Head of caudate nucleus (tissue), 42 donors: ENCODE measurements at places on chromosomes 12 and 14.

DNA sequence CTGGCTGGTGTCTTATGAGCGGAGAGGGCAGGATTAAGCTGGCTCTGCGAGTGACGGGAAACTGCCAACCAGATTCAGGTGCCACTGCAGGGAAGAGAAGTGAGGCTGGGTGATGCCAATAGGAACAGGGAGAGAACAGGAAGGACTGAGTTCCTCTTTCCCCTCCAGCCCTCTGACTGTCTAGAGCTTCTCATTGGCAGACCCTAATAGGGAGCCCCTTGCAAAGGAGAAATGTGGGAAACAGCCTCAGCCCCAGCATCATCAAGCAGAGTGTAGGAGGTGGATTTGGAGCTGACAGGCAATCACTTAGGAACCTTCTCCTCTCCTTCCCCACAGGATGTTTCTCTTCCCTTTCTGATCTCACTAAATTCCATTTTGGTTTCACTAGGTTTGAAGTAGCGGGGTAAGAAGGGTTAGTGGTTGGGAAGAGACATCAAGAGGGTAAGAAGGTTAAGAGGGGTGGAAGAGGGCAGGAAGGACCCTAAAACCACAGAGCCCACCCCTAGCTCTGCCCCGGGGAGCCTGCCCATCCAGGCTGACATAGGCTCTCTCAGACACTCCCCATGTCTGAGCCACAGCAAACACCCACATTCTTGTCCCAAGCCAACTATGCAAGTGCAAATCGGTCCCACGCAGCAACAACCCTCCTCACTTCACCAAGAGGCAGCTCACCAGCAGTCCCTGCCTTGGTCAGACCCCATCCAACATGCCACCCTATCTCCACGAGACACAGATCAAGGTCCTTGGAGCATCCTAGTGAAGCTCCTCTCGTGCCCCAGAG, 111.1 kb downstream of the STAB2 start:
- DNase-seq: no peak

DNA sequence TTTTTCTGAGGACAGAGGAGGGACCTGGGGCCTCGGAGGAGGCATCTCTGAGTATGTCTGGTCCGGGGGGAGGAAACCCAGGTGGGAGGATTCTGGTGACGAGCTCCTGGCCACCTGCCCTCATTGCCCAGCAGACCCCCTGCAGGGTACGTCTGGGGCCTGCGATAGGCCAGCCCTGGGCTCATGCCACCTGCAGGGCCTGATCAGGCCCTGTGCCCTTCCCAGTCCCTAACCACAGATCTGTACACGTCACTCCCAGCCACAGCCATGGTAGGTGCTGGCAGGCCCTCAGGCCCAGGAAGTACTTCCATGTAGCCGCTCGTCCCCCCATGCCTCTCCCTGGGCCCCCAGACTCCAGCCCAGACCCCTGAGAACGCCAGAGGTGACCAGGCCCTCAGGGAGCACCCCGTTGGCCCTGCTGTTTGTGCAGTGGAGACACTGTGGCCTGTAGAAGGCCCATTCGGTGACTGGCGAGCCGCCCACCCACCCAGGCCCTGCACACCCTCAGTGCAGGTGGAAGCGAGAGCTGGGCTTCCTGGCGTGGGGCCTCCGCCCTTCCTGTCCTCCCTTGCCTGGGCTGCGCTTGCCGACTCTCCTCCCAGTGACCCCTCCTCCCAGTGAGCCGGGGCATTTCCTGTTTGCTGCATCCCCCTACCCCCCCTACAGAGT, 5.7 kb downstream of the INF2 start:
- DNase-seq: no peak

DNA sequence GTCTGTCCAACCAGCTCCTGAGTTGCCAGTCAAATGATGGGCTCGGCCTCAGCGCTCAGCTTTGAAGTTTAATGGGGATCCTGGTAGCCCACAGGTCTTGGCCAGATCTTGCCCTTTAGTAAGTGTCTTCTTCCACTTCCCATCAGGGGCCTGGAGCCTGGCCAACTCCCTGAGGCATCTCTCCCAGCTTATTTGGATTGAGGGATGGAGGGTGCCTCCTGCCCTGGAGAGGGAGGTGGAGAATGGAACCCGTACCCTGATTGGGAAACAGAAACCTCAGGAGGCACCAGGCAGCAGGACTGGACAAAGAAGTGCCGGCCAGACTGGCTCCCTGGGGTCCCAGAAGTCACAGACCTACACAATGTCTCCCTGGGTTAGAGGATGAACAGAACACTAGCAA, 40.5 kb upstream of the LTBP2 start:
- no peak for DNase-seq

DNA sequence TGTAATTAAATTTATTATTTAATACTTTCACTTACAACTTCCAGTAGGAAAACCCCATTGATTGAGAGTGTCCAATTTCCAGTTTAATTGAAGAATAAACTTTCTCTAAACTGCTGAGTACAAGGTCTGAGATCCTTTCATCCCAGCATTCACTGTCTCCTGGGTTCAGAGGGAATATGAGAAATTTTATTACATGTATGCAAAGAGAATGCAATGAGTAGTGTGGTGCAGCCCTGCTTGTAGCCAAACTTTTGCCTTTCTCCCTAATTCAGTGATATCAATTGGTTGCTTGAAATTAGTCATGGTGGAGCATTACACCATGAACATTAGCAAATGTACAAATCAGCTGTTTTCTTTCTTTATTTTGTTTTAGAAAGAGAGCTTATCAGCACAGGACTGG, 780.6 kb upstream of the MDGA2 start:
- DNase-seq: no peak

- peak; percentile 90 for DNase-seq
These were observed 65.1 kb downstream of the PCNX1 start for GRCh38 chr14:70972107-70972976.

GRCh38 chr14:32571995-32572866, 243.1 kb downstream of the AKAP6 start:
- no peak for DNase-seq

DNA sequence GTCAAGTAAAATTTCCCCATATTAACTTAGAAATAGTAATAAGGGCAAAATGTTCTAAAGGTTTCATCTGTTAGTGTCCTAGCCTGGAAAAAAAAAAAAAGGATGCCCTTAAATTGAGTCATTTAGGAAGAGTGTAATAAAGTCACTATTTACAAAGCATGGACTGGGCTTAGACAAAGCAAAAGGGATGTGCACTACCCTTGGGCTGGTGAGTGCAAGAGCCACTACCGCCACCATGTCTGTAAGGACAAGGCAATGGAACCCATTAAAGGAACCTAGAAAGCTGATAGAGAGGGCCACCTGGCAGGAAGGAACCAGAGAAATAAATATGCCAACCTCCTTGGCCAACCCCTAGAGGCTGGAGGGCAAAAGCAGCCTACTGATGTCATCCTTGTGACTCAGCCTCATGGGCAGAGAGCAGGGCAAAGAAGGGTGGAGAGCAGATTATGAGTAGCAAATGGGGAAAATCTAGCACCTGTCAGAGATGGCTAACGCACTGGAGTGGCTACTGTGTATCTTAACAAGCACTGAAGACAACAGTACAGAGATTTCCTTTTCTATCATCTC, 59.5 kb upstream of the FUT8 start:
- DNase-seq: no peak

DNA sequence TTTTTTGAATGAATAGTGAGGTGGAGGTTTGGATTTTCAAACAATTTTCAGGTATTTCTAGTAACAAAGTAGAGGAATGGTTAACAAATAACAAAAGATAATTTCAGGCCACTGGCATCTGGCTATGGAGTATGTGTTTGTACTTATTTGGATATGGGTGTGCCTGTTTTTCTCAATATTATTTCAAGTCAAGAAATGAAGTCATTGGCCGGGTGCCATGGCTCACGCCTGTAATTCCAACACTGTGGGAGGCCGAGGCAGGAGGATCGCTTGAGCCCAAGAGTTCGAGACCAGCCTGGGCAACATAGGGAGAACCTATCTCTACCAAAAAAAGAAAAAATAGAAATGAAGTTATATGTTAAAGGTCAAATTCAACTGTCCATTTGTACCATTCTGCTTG, 13.9 kb downstream of the SLC35E3 start:
- no peak for DNase-seq

DNA sequence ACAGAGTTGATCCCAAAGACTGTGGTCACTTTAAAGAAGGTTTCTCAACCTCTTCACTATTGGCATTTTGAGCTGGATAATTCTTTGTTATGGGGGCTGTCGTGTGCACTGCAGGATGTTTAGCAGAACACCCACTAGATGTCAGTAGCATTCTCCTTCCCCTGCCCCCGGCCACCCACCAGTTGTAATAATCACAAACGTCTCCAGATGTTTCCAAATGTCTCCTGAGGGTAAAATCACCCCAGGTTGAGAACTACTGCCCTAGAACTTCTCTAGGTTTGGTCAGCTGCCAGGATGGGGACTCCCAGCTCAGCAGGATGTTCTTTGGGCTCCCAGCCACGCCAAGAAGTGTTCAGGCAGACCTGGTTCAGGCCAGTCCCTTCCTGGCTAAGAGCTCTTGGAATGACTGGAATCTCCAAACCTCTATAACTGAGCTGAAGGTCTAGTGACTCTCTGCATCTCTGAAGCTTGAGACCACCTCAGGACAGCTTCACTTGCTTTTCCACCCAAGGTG, 12.5 kb upstream of the AJUBA start:
- no peak for DNase-seq

- no peak for DNase-seq
These were observed 29.3 kb downstream of the ACTR6 start for GRCh38 chr12:100229876-100230275.

DNA sequence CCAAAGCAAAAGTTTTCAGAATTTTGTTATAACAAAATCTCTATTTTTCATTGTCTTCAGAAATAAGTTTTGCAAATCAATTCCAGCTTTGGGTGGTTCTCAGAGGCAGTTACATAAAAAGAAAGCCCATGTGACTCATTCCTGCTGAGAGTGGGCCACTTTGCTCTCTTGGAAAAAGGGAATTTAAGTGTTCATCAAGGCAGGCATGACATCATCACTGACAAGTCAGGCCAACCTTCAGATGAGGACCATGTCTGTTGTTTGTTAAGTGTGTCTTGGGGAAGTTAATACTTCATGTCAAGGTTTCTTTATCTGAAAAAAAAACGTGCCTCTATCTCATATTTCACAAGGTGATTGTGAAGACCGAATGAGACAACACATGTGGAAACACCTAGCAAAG, 519.8 kb upstream of the TMPO start:
- DNase-seq: no peak

- DNase-seq: no peak
These were observed 9.6 kb downstream of the KCNJ8 start for GRCh38 chr12:21764950-21765349.

DNA sequence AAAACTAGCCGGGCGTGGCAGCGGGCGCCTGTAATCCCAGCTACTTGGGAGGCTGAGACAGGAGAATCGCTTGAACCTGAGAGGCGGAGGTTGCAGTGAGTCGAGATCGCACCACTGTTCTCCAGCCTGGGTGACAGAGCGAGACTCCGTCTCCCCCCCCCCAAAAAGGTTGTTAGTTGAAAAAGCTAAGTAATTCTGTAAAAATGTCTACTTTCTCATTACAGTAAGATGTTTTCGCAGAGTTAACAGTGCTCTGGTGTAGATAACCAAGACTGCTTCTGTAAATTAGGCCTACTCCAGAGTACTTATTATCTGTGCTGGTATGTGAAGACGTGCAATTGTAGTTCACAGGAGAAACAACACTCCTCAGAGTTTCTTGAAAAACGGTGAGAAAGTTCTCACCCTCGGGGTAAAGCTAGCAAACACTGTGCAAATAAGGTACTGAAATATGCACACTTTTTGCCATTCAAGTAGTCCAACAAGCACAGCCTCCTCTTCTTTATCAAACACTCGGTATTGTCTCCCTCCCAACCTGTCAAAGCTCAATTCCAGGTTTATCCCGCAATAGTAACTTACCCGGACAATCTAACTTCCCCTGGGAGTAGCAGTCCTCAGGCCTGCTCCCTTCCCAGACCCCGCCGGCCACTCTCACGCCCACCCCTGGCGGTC, 974 bp downstream of the BTBD7 start:
- DNase-seq: no peak

DNA sequence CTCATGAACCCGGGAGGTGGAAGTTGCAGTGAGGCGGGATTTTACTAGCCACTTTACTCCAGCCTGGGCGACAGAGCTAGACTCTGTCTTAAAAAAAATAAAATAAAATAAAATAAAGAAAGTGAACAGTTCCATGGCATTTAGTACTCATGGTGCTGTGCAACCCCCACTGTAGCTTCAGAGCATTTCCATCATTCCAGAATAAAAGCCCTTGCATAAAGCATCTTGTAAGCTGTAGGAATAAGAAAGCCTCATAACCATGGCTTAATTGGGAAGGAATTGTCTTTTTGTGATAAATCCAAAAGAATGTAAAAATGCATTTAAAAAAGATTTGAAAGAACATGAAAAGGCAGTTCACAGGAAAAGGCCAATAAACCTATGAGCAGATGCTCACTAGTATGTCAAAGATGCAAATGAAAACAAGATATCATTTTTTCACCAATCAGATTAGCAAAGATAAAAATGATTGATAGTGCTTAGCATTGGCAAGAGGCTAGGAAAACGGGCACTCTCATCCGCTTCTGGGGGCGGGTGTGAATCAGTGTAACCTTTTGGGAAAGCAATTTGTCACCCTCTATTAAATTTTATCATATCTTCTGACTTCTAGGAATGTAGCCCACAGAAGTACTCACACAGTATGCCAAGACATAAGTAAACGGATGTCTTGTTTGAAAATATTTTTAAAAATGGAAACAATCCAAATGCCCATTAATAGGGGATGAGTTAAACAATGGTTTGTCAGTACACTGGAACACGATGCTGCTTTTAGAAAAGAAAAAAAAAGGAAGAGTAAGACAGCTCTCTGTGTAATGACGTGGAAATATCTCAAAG, 46.6 kb downstream of the CFAP251 start:
- no peak for DNase-seq

- DNase-seq: no peak
These were observed 19.2 kb downstream of the PELI2 start for GRCh38 chr14:56137453-56137807.

GRCh38 chr14:64510825-64511671, 6.5 kb downstream of the ZBTB1 start:
- DNase-seq: no peak

DNA sequence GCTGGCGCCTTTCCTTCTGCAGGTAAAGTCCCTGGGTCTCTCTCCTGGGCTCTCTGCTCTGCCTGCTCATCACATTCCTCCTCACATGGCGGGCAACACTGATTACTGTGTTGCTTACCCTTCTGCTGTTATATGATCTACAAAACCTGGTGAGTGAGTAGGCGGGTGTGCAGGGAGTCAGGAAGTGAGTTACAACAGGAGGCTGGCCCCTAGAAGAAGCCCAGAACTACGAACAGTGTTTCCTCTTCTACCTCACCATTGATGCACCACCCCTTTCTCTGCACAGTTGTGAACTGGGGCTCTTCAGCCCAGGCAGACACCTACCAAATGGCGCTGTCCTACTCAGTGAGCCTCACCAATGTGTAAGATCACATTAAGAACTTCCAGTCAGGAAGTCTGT, 4.9 kb upstream of the KLHL33 start:
- DNase-seq: no peak

- DNase-seq: no peak
These were observed 12.3 kb downstream of the NUDT4 start for GRCh38 chr12:93390031-93390430.

GRCh38 chr14:41817626-41818025, 210.9 kb downstream of the LRFN5 start:
- DNase-seq: no peak
